MCF 10A (cell line): ENCODE measurements at places on chromosomes 3 and 15.

DNA sequence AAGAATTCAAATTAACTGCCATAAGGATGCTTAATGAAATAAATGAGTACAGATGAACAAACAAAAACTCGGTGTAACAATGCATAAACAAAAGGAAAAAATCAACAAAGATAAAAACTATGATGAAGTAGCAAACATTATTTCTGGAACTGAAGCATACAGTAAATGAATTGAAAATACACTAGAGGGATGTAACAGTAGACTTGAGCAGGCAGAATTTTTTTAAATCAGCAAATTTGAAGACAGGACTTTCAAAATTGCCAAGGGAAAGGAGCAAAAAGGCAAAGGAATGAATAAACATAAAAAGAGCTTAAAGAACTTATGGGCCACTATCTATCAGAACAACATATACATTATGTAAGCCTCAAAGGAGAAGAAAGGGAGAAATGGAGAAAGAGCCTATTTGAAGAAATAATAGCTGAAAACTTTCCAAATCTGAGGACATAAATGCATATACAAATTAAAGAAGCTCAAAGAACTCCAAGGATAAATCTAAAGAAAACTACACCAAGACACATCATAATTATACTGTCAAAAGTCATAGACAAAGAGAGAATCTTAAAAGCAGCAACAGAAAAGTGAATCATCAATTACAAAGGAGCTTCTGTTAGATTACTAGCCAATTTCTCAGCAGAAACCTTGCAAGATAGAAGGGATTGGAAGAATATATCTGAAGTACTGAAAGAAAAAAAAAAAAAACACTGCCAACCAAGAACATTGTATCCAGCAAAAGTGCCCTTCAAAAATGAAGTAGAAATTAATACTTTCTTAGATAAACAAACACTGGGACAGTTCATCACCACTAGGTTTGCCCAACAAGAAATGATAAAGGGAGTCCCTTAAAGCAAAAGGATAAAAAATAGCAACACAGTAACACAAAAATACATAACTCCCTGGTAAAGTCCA lies 15.5 kb downstream of the TOP2B start:
- H3K4me3 ChIP-seq: no peak overlapping the region
- H3K27me3 ChIP-seq: no peaks in the 10 kb centered on the region
- H3K4me1 ChIP-seq: peaks cover 22% of the 10 kb centered on the region
- DNase-seq: no peak
- H3K27ac ChIP-seq: no peak overlapping the region

DNA sequence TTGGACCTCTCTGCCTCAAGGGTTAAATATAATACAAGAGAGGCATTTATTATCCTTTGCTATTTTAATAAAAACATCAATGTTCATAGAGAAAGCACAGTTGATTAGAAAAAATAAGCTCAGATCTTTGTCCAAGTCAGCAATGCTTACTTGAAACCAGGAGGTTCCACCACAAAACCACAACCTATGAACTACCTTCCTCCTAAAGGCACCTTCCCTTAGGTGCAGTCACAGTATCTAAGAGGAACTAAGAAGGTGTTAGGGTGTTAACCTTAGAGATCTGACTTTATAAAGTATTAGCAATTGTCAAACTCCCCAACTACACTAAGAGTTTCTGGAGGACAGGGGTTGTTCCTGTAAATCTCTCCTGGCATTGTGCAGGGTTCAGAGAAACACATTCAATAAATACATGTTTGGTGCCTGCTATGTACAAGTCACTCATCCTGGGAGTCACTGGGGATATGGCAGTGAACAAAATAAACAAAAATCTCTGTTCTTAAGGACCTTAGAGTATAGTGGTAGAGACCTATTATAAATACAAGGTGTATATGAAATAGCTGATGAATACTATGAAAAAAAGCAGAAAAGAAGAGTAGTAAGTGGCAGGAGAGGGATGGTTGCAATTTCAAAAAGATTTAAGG lies 208.6 kb downstream of the NFKBIZ start:
- no peak overlapping the region for H3K4me3 ChIP-seq
- no peaks in the 10 kb centered on the region for H3K36me3 ChIP-seq
- DNase-seq: no peak
- H3K27ac ChIP-seq: no peak overlapping the region
- H3K4me1 ChIP-seq: no peaks in the 10 kb centered on the region

DNA sequence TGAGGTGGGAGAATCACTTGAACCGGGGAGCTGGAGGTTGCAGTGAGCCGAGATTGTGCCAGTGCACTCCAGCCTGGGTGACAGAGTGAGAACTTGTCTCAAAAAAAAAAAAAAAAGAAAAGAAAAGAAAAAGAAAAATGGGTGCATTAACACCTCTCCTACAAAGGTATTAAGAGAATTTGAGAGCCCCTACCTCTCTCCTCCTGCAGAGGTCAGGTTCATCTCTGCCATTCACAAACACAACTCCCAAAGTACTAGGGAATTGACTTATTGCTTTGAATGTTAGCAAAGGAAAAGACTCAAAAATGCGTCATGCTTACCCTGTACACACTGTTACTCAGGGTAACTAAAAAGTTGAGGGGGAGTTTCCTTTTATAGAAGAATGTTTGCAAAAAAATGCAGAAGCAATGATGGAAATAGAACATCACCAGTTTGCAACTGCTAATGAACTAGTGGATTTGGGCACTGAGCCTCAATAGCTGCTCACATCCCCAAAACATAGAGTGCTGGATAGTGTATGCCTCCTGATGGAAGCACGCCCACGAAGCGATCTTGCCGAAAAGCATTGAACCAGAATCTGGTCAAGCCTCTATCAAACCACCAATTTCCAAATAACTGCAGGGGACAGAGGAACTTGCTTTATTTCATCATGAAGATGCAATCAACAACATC lies 15.5 kb upstream of the LYZL4 start:
- no peak overlapping the region for H3K4me3 ChIP-seq
- DNase-seq: no peak
- H3K4me1 ChIP-seq: no peaks in the 10 kb centered on the region
- H3K36me3 ChIP-seq: no peaks in the 10 kb centered on the region
- no peak overlapping the region for H3K27ac ChIP-seq
- H3K27me3 ChIP-seq: peaks cover 17% of the 10 kb centered on the region

GRCh38 chr3:25910105-25910504 lies 120.2 kb downstream of the OXSM start:
- H3K4me1 ChIP-seq: peaks cover 4% of the 10 kb centered on the region
- no peak overlapping the region for H3K27ac ChIP-seq
- H3K4me3 ChIP-seq: no peak overlapping the region
- no peaks in the 10 kb centered on the region for H3K36me3 ChIP-seq

- H3K4me1 ChIP-seq: peaks cover 20% of the 10 kb centered on the region
- H3K27ac ChIP-seq: no peak overlapping the region
- no peak overlapping the region for H3K4me3 ChIP-seq
- peaks cover 12% of the 10 kb centered on the region for H3K36me3 ChIP-seq
Observed at GRCh38 chr3:189999718-190000117, 121.0 kb downstream of the P3H2 start.

DNA sequence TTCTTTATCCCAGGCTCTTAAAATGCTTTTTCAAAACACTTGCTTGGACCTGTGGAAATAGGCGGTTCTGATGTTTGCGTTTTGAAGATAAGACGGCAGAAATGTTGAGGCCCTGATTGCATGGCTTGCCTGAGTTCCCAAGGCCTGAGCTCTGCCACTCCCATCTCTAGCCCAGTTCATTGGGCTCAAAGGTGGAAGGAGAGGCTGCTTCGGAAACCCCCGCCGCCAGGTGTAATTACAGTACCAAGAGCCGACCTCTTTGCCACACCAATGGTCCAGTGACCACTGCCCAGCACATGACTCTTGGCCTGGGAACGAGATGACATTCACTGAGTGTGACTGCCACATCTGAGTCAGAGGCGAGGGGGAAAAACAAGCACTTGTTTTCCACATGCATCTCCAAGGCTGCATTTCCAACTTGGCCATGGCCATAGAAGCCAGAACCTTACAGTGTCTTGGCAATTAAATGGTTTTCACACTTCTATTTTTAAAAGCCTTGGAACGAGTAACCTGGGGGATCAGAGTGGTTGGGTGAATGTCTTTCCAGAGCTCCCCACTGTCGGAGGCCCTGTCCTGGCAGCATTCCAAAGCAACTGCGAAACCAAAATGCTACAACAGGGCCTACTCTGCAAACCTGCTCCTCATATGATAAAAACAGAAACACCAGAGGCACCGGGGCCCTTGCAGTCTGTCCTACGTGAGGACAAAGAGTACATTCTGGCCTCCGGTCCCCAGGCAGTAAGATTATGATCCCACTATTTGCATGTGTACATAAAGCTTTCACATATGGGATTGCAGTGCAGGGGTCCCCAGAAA lies 63.8 kb upstream of the CGNL1 start:
- no peak overlapping the region for H3K27ac ChIP-seq
- no peak overlapping the region for H3K4me3 ChIP-seq
- no peaks in the 10 kb centered on the region for H3K4me1 ChIP-seq
- no peaks in the 10 kb centered on the region for H3K36me3 ChIP-seq

GRCh38 chr3:139198186-139198585 lies 145.6 kb upstream of the MRPS22 start:
- no peaks in the 10 kb centered on the region for H3K27me3 ChIP-seq
- H3K4me3 ChIP-seq: no peak overlapping the region
- peaks cover 6% of the 10 kb centered on the region for H3K4me1 ChIP-seq
- no peak overlapping the region for H3K27ac ChIP-seq

GRCh38 chr3:161496508-161496907 lies at the start of gene OTOL1:
TSS of gene OTOL1 (plus strand) at chr3:161496808. CDS start at chr3:161496808, 0 bp downstream.
- H3K27me3 ChIP-seq: no peaks in the 10 kb centered on the region
- H3K27ac ChIP-seq: no peak within 1 kb of the TSS
- no peak for DNase-seq
- H3K4me1 ChIP-seq: peaks cover 16% of the 10 kb centered on the region

DNA sequence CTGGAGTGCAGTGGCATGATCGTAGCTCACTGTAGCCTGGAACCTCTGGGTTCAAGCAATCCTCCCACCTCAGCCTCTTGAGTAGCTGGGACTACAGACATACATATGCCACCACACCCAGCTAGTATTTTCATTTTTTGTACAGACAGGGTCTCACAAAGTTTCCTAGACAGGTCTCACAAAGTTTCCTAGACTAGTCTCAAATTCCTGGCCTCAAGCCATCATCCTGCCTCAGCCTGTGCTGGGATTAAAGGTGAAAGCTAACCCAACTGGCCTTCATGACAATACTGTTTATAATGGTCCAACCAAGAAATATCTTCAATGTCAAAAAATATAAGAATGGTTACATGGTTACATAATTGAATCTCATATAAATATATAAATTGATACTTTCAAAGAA lies 24.0 kb downstream of the GPR176 start:
- no peaks in the 10 kb centered on the region for H3K27me3 ChIP-seq
- H3K4me3 ChIP-seq: no peak overlapping the region
- no peak for DNase-seq
- H3K27ac ChIP-seq: no peak overlapping the region

DNA sequence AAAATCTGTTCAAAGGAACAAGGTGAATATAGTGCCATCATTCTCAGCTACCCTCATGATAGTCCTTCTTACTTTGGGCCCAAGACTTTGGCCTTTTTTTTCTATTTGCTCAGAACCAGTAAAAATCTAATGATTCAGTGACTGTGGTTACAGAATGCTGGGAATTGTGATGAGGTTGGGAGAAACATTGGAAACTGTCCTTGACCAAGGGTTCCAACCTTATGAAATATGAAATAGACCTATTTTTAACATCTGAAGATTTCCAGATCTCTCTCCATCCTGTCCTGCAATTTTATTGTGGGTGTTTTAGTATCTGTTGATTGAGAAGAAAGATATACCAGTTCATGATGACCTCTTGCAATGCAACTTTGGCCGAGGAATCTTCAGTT lies 34.9 kb downstream of the TMEM45A start:
- no peaks in the 10 kb centered on the region for H3K36me3 ChIP-seq
- H3K27me3 ChIP-seq: no peaks in the 10 kb centered on the region
- H3K4me1 ChIP-seq: peaks cover 25% of the 10 kb centered on the region
- no peak for DNase-seq
